ENCODE measurements at places on chromosomes 7 and 10.
A peak's percentile ranks its signal among the peaks of the same experiment; 100 is the strongest.

DNA sequence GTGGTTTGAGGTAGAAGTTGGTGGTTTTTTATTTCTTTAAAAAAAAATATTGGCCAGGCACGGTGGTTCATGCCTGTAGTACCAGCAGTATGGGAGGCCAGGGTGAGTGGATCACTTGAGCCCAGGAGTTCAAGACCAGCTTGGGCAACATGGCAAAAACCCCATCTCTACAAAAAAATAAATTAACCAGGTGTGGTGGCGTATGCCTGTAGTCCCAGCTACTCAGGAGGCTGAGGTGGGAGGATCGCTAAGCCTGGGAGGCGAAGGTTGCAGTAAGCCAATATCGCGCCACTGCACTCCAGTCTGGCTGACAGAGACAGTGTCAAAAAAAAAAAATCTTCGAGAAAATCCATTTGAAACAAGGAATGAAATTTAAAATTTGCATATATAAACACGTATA, 1.1 kb downstream of the IL2RA start:
- no peak for DNase-seq

DNA sequence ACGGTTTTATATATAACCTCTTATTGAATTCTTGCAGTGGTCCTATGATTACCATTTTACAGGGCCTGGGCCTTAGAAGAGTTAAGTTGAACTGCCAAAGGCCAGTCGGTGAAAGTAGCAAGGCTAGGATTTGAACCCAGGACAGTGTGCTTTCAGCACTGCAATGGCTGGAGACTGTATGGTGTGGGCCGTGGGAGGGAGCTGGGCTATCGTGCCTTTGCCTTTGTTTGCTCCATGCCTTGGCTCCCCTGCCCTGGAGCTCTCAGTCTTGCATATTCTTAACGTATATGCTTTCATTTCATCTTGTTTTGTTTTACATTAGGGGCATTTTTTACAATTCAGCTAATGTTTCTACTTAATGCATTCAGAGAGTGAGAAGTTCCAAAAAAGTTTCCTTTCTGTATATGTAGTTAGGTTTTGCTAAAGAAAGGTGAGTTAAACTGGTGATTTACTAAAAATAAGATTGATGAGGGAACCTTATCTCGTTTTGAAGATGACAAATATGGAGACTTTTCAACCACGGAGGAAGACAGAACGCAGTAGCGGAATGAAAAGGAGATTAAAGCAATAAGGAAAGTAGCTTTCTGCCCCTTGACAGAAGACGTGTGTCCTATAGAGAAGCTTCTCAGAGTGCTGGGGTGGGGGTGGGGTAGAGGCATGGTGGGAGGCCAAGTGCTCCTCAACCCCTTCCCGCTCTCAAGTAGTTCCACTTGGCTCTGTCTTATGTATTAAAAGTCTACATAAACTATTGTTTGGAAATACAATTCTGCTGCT, 82.5 kb downstream of the RTKN2 start:
- DNase-seq, result no peak

- no peak for DNase-seq
Measured at GRCh38 chr10:50326757-50327701, 75.7 kb upstream of the ASAH2 start.

DNA sequence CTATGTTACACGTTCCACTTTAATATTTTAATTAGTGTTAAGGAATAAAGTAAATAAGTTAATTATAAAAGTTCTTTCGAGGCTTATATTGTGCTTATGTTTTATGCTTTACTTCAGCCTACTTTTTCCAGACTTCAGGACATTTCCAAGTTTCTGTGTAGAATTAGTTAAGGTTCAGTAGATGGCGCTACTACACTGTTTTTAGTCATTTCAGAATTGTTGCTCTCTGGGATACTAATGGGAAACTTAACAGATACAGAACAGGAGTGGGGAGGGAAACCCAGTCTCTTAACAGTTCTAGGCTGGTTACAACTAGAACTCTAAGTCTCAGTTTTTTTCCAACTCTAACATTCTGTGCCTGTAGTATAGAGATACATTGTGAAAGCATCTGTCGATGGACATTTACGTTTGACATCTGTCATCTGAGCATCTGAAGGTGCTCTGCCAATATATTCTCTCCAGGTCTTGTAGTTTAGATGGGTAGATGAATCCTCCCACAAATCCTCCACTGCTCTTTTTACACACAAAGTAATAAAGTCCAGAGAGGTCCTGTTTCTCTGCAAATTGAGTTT, 56.8 kb upstream of the FAM171A1 start:
- DNase-seq, result no peak

DNA sequence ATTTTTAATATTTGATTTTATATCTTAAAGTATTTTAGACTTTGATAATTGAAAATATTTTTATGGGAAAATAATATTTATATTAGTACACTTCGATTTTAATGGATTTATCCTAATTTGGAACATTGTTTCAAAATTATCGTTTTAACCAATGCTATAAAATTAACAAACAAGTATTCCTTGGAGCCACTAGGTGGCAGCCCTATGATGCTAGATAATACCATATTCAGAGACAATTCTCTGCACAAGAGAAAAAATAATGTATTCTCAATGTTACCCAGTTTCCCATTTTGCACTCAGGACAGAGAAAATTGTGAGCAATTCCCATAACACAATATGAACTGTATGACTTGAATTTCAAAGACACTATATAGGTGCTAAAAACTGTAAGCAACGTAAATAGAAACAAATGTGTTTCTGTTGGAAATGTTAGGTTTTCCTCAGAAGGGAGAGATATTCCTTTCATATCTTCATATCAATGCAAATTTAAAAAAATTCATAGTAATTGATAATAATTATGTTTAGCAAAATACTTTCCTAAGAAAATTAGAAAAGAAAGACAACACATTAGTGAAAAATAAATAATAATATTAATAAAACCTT, 237.8 kb downstream of the SEMA3E start:
- DNase-seq, result no peak

DNA sequence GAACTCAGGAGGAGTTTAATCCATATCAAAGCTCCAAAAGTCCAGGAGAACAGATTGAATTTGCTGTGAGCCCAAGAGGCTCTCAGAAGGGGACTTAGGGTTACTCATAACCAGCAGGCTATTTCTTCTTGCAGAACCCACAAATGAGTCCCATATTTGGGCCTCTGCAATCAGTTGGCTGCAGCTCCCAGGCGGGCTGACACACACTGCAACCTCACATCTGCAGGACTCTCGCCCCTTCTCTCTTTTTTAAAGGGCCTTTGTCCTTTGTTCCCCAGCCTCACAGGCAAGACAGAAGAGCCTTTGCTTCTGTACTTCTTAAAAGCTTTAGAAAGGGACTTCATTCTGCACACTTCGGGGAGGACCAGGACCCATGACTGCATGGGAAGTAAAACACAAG, 26.7 kb downstream of the CREB3L2 start:
- peak; percentile 67 for DNase-seq

- DNase-seq, result no peak
Measured at GRCh38 chr7:81267508-81267907, 348.7 kb upstream of the SEMA3C start.

- peak; percentile 26 for DNase-seq
Measured at GRCh38 chr10:25175527-25176420, 973 bp downstream of the GPR158 start.

DNA sequence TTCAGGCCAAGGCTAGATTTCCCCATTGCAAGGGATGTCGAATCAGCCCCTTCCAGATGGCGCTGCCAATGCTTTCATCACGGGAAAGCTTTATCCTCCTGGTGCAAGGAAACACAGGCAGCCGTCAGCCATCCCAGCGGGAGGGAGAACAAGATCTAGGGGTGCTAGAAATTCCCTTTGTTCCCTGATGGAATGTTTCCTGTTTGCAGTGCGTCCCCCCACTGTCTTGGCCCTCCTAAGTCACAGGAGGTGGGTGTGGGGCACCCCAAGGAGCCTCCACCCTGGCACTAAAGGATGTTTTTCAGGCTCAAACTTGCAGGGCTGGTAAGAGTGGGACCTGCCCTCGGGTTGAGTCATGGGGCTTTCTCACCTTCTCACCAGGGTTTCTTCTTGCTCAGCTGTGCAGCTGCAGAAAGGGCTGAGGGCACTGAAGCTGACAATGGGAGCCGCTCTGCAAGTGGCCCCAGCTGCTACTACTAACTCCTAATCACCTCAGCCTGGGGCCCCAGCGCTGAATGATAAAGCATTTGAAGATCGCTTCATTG, 103.6 kb downstream of the PRPF18 start:
- no peak for DNase-seq

DNA sequence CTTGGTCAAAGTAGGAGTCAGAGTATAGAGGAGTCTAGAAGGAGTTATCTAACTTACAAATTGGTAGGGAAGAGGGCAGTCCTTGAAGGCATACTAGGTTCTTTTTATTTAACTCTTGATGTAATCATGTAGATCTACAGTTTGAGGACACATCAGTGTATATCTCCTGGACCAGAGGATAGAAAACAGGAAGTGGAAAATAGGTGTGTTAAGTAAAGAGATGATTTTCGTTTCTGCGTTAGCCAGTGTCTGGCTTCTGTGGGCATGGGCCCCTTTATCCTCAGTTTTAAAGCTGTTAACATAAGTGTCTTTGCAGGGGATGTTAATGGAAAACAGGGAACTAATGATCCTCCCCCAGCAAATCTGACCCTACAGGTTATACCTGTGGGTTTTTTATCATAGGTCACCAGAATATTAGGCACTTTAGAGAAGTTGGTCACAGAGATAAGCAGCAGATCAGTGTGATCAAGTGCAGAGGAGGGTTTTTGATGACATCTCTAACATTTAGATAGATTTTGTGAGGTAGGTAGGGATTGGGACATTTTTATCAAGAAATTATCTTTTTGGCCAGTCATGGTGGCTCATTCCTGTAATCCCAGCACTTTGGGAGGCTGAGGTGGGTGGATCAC, 58.6 kb upstream of the PRSS1 start:
- DNase-seq, result no peak

- DNase-seq, result no peak
Measured at GRCh38 chr10:75717126-75717916, 285.9 kb downstream of the LRMDA start.

DNA sequence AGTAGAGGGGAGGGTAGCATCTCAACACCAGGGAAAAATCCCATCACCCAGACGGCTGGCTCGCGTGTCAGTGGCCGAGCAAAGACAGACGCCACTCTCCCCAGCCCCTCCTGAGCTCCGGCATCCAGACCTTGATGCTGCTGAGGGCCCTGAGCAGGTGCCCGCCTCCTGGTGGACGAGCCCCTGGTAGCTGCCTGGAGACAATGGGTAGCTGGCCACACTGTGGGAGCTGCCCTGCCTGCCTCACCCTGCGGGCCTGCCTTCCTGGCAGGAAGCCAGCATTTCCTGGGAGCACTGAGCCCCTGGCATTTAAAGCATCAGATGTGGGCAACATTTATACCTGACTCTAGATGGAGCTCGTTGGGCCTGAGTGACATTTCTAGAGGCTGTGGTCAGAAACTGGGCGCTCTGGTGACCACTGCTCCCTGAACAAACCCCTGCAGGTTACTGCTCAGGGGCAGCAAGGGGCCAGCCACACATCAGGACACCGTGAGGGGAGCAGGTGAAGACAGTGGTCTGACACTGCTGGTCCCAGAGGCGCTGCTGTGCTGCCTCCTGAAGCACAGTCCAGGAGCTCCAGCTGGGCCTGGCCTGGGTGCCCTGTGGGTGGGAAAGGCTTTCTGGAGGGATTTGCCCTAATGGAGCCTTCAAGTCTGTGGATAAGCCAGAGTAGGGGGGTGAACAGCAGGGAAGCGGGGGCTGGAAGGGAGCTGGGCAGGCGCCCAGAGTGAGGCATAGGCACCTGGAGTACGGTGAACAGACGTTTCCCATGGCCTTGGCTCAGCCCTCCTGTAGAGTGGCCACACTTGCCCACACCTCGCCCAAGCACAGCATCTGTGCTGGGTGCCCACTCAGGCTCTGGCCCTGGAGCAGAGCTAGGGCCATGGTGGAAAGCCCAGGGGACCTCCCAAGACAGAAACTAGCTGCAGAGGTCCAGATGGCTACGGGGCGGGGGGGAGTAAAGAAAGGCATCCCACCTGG, 138.7 kb downstream of the MAPK8 start:
- DNase-seq, result no peak

- peak; percentile 57 for DNase-seq
Measured at GRCh38 chr10:12782537-12782936, 219.0 kb downstream of the CCDC3 start.

DNA sequence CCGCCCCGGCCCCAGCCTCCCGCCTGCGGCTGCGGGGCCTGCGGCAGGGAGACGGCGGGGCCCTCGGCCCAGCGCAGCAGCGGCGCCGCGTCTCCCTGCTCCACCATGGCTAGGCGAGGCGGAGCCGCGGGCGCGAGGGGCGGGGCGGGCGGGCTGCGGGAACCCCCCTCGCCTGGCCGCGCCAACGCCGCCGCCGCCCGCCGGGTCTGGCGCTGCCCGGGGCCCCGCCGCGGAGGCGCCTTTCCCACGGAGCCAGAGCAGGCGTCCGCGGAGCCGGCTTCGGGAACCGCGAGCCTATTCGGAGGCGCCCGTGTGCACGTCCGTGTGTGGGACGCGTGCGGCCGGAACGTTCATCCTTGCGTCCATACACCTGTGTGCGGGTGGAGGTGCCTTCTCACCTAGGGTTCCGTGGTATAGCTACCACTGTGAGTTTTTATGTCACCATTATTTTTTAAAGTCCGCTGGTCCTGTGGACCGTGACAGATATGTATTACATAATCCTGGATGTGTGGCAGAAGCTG, at the start of gene DENND11:
TSS of gene DENND11 (minus strand) at position 120 of the 521 bp plus-strand sequence. CDS start at position 107, 13 bp downstream.
- peak; percentile 46 for DNase-seq

- DNase-seq, result no peak
Measured at GRCh38 chr10:75764974-75765788, 333.8 kb downstream of the LRMDA start.

- DNase-seq, result no peak
Measured at GRCh38 chr10:51629934-51630639, 69.3 kb downstream of the CSTF2T start.

DNA sequence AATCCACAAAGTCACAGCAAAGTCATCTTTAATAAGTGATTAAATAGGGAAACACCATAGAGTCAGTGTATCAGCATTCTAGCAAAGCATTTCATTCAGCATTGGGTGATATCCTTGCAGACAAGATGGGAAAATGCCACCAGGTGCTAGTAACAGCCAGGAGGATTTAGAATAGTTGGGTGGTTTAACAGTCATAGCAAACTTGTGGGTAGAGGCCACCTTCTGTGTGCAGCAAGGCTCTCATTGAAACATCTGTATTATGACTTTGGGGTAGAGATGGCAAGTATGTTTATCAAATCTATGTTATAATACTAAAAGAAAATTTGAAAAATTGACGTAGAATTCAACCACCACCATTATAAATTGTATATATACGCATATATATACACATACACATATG, 26.4 kb upstream of the ADO start:
- DNase-seq, result no peak

GRCh38 chr10:87722716-87723115, 63.0 kb downstream of the PAPSS2 start:
- no peak for DNase-seq

GRCh38 chr10:11387044-11387443, 224.4 kb downstream of the USP6NL start:
- no peak for DNase-seq

DNA sequence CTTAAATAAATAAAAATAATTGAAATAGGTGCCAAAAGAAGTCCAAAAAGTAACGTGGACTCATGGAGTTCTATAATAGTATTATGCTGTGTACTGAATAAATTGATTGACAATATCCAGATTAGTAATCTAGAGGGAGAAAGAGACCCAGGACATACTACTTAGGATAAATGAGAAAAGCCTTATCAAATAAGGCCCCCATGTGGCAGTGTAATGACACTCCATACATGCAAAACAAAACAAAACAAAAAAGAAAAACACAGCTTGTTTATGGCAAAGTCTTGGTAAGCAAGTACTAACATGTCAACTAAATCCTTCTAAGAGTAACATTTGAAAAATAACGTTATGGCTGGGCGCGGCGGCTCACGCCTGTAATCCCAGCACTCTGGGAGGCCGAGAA, 3.6 kb upstream of the RUNDC3B start:
- DNase-seq, result no peak

All from head of caudate nucleus (tissue), 42 donors.